H7 (cell line): ENCODE measurements at places on chromosomes 4 and X. TPM values are rescaled to one million over a fixed set of nuclear protein-coding genes. Genes with fewer than 3 reads are reported as not detected.
A peak's percentile ranks its signal among the peaks of the same experiment; 100 is the strongest.

DNA sequence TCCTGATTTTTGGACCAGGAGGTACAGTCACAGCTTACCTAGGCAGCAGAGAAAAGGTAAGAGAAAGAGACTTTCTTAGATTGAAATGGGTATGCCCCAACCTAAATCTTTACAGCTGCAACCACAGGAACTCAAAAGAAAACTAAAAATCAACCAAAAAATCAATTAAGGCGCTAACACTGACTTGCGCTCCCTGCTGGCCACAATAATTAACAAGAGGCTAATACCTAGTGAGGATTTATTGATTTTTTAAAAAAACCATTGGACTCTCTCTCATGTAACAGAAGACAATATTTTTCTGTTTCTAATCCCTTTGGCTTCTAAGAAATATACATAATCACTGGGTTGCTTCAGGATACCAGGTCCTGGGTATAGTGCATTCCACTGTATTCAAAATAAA lies 153.9 kb upstream of the TENM3 start:
- no peak for DNase-seq

DNA sequence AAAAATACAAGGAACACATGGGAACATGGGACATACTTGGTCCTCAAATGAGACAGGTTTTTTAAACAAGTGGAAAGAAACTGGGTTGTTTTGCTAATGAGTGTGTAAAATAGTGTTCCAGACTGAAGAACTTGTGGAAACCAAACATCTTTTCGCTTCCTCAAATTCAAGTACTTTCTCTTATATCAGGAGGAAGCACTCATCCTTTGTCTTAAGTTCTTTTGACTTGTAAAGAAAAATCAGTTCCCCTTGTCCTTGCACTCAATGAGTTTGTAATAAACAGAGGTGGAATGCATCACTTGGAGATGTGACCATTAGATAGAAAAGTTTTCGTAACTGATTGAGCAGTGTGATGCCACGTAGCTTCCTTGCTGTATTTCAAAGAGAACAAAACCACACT lies 101.1 kb downstream of the PHOX2B start:
- DNase-seq = no peak

DNA sequence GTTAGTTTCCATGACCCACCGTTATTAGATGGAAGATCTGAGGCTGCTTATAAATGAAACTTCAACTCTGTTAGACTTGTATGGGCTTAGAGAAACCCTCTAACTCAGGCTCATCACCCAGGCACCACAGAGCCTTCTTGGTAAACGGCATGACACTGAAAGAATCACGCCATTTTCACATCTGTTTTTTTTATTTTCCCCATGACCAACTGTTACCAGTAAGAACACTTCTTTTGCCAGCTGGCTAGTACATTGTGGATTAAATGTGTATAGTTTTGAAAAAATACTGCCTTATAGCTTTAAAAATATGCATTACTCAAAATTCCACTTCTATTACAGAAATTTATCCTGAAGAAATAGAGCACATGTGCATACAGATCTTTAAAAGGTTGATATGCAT lies 48.0 kb upstream of the APELA start:
- no peak for DNase-seq

- DNase-seq = peak; percentile 38
Observed at GRCh38 chrX:155216940-155217440, 730 bp downstream of the VBP1 start.

- DNase-seq = no peak
Observed at GRCh38 chr4:56186808-56187523, 200.3 kb downstream of the AASDH start.

DNA sequence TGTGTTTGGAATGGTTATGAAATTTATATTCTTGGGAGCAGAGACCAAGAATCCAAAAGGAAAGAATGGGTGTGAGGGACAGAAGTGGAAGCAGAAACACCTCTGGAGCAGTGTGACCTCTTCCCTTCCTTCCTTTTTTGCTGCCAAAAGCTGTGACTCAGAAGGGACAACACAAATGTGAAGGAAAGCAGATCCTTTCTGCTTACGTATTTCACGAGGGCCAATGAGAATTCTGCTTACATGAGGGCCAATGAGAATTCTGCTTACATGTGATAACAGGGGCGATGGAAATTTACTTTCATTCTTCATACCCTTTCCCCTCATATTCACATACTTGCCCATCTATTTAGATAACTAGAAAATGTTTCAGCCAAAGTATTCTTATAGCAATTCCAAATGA lies 404.6 kb downstream of the PRDM5 start:
- no peak for DNase-seq

DNA sequence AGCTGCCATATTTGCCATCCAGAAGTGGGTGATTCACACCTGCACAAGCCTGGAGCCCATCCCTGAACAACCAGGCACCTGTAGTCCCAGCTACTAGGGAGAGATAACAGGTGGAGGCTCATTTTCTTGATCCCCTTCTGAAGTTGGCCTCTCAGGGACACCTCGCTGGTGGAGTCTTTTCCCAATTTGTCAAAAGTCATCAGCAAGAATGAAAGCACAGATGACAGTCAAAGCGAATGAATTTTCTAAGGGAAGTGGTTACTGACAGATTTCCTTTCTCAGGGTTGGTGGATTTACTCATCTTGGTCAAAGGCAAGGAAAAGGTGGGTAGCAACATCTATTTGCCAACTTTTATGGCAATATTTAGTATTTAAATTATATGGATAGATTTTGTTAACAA lies 36.5 kb downstream of the FGFBP1 start:
- no peak for DNase-seq

- DNase-seq = no peak
Observed at GRCh38 chr4:100106982-100107381, 83.3 kb downstream of the DDIT4L start.

DNA sequence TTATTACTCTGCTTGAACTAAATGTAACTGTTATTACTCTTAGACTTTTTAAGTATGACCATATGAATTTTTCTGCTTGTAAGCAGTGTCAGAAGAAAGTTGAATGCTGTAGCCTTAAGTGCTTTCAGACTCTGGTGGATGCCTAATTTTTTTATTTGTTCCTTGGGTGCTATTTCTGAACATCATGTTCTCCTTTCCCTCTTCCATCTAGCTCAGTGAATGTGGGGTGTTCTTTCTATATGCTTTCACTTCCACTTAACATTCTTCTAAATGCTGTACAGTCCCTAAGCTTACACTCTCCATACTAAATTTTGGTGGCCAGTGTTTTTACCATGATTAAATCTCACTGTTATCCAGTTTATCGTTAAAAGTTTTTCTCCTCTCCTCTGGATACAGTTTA lies 3.6 kb downstream of the DCK start:
- DNase-seq = no peak

The CACNA1F gene
- 0.55 and 2.1 TPM in 2 replicates for total RNA-seq

The TMEM150C gene
- 2.4 and 3.3 TPM in 2 replicates for total RNA-seq

The SGCB gene
- total RNA-seq = 8.7 and 9.5 TPM in 2 replicates

The KIAA1210 gene
- not detected in 2 replicates for total RNA-seq

The DMRTC1 gene
- total RNA-seq = not detected in 2 replicates

The SLC6A8 gene
- total RNA-seq = 29.4 and 40.2 TPM in 2 replicates

The IL3RA gene
- 0.07 TPM in 1 of 2 replicates, not detected in the other for total RNA-seq

The CENPE gene
- total RNA-seq = 10.6 and 21.5 TPM in 2 replicates
